NCI-H1694 treated with DMSO at 0.1 percent for 48 hours (cell line): ENCODE measurements at places on chromosomes 1 and 21.

GRCh38 chr1:94239051-94239450 is 1.7 kb upstream of the ARHGAP29 start:
- no peak for DNase-seq

- DNase-seq = no peak
These were observed 29.1 kb downstream of the EIF2D start for GRCh38 chr1:206582971-206583706.

DNA sequence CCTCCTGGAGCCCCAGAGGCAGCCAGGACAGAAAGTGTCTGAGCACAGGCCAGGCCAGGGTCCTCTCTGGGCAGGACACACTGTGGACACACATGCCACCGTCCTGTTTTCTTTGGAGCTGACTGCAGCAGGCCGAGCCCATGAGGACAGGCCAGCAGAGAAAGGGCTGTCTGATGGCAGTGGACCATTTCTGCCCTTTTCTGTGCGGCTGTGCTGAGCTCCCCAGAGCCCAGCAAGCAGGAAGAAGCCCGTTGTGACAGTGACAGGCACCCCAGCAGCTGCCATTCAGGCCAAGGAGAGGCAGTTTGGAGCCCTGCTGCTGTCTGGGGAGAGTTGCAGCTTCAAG is 115.8 kb upstream of the ARHGEF16 start:
- no peak for DNase-seq

DNA sequence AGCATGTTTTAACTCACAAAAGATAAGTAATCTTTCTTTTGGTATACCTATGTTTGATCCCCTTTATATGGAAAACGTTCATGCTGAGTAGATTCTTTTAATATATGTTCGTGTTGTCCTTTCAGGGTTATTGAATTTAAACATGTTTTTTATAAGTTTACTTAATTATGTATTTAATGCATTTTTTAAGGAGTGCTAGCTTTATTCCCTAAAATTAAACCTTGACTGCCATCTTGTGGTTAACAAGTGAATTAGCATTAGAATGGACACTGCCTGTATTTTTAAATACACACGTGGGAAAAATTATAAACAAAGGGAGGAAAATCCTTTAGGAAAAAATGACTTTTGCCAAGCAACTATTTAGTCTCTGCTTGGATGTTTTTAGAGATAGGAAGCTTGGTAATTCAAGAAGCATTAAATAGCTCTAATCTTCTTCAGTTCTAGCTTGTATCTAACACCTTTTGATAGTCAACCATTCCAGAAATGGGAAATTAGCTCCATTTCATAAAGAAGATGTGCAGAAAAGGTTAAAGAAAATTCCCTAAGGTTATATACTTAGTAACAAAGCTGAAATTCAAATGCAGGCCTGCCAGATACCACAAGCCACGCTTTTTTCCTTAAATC is 43.0 kb downstream of the UBE2U start:
- peak; percentile 77 for DNase-seq

GRCh38 chr1:33001282-33001681 is 35.4 kb downstream of the AK2 start:
- DNase-seq = no peak

- no peak for DNase-seq
These were observed 405.9 kb downstream of the TTLL7 start for GRCh38 chr1:83593073-83593472.

GRCh38 chr1:179287946-179288345 is 5.7 kb upstream of the SOAT1 start:
- no peak for DNase-seq
